ENCODE measurements at places on chromosomes 3 and 15.

DNA sequence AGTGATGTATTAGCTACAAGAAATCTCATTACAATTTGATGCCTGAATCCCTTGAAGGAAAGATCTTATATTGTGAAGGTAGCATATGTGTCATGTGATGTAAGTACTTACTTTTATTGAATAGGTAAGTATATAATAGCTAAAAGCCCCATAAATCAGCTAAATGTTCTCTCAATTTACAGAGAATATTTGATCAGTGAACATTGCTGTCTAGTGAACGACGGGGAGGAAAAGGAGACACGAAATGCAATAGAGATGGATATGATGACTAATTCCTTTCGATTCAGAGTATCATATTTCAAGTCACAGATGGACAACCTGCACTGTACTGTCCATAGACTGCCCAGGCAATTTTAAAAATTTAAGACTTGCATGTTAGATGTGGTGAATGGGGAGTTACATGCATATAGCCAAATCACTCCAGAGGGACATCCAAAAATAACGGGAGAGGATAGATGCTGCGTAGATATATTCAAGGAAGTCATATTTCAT is 462.1 kb upstream of the CDIN1 start:
- no peak for DNase-seq

- no peak for DNase-seq
These were observed 453.6 kb upstream of the THBS1 start for GRCh38 chr15:39127151-39127790.

DNA sequence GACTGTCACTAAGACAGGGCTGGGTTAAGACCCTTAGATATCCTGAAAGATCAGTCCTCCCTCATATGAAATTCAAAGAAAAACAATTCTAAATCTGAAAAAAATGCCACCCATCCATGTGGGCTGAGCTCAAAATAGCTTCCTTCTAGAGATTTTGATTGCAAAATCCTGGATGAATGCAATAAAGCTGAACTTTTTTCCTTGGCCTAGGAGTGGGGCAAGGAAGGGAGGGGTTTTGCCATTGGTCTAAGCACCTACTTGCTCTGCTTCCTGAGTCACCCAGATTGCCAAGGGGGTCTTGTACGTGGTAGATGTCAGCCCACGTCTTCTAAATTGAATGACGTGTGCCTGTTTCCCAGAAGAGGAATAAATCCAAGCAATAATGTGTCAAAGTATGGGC is 15.3 kb upstream of the SMAD3 start:
- no peak for DNase-seq

GRCh38 chr15:71079208-71080044 is 35.8 kb upstream of the THSD4 start:
- no peak for DNase-seq

GRCh38 chr3:5145120-5145519 is 23.0 kb downstream of the ARL8B start:
- no peak for DNase-seq

DNA sequence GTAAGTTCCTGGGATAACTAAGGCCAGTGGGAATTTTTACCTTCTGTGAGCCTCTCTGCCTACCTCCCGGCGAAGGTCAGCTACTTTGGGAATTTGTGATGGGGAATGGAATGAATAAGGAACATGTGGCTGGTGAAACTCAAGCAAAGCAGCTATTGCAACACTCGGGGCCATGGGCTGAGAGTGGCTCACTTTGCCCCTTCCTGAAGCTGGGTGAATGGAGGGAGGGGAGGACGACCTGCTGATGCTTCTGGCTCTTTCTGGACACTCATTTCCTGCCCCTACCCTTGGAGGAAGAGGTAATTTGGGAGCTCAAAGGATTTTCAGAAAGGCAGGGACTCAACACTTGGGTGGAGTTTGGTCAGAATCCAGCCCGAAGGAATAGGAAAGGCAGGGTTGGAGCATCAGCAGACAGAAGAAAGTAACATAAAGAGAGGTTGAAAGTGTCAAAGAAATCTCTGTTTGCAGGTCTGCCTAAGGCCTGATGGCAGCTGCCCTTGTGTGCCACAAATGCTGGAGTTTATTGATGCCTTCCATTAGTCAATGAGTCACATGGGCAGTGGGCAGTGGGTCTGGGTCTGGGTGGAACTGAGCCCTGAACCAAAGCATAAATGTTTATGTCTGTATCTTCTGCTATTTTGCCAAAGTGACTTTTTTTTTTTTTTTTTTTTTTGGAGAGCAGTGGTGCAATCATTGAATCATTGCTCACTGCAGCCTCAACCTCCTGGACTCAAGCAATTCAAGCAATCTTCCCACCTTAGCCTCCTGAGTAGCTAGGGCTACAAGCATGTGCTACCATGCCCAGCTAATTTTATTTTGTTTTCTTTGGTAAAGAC is 12.4 kb downstream of the LAMP3 start:
- DNase-seq, result no peak
